ENCODE measurements at places on chromosomes 5 and 9.

GRCh38 chr5:124180875-124181461, 565.5 kb downstream of the ZNF608 start:
- no peak for DNase-seq

GRCh38 chr9:129007766-129008468, 20.2 kb downstream of the SH3GLB2 start:
- DNase-seq: no peak

DNA sequence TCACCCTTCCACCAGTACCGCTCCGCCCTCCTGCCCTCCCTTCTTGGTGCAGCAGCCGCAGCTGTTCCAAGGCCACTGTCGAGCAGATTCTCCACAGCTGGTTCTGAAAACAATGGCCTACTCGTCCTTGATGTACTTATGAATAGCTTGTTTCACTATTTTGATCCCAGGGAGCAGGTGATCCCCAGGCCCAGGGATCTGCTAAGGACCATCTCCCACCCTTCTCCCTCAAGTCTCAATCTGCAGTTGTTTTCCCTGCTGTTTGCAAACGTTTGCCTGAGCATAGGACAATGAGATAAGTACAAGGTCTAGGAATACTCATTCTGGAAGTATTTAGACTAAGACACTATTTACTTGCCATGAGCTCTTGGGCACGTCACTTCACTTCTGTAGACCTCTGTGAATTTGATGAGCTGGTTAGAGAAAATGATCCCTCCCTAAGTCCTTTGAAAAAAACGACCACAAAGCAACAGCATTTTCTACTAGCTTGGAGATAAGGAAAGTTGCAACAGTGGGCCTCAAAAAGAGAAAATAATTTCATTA, 1.8 kb downstream of the LURAP1L start:
- no peak for DNase-seq

DNA sequence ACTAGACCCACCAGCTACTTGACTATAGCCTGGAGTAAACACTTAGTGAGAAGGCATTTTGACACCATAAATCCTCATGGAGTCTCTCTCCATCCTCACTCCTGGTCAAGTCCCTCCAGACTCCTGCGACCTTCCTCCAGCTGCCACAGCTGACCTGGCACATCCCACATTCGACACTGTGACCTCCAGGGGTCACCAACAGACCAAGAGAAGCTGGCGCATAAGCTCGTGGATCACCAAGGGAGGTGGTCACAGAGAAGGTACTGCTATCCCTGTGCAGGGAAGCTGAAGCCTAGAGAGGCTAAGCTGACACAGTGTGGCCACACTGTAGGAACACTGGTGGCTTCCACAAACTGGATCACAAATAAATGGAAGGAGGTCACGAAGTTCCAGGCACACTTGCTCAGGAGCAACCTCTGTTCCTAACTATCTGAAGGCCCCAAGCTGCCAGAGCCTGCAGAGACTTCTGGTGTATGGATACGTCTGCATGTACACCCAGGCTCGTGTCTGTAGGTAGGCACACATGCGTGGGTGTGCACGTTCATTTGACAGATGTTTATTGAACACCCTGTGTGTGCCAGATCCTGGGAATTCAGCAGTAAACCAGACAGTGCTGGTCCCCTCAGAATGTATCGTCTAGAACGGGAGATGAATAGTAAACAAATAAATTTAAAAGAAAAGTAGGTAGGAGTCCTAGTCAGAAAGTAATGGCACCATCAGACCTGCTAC, 104.4 kb downstream of the C5orf15 start:
- DNase-seq: no peak

DNA sequence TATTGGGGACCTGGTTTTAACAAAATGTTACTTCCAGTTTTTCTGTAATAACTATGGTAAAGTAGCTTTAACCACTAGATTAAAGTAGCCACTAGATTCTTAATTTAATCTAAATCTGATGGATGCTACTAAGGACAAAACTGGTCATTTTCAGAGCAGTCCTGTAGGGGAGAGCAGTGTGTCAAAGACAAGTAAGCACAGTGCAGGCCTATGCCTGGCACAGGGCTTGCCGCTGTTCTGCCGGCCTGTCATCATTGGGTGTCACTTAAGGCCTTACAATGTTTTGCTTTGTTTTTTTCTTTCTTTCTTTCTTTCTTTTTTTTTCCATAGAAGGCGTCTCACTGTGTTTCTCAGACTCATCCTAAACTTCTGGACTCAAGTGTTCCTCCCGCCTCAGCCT, 53.0 kb upstream of the NXNL2 start:
- no peak for DNase-seq

GRCh38 chr5:179595916-179596315, 27.6 kb downstream of the HNRNPH1 start:
- DNase-seq: no peak

DNA sequence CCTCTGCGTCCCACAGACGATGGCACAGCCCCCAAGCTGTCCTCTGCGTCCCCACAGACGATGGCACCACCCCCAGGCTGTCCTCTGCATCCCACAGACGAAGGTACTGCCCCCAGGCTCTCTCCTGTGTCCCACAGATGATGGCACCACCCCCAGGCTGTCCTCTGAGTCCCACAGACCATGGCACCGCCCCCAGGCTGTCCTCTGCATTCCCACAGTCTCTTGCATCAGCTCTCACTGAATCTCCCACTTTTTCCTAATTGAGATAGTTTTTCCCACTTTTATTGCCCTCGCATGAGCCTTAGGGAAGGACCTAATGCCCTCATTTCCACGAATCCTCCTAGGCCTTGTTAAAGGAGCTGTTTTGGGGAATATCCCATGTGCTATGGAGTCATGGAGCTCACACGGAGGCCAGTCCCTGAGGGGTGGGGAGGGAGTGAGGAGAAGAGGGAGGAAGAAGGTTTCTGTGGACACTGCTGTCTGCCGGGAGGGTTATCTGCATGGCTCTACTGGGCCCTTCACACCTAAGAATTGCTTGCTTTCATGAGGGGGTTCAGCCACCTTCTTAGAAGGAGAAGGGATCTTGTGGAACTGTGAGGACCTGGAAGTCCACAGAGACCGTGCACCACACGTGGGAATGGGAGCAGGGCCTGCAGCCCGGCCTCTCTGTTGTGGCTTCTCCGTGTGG, 58.2 kb upstream of the PTCH1 start:
- DNase-seq: no peak
